ENCODE measurements at places on chromosomes 1 and 21.

DNA sequence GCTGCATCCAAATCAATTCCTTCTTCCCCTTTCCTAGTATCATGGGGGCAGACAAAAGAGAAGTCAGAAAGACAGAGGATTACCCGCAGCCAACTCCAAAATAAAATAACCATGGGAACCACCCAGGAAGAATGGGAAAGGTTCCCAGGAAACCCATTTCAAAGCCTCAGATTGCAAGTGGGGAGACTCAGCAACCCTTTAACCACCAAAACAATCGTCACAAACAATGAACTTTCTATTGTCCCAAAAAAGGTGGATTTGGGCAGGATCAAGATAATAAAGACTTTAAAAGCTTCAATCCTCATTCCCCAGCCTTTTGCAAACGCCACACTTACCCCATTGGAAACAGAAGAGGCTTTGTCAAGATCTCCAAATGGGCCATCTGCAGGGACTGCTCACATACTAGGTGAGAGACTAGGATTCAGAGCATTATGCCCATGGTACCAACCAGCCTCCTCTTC is 5.1 kb downstream of the TIAM1 start:
- DNase-seq, result no peak

GRCh38 chr1:155463865-155464650 is 98.5 kb downstream of the ASH1L start:
- peak; percentile 64 for DNase-seq

GRCh38 chr1:234430691-234431090 is 48.3 kb downstream of the TARBP1 start:
- no peak for DNase-seq

- no peak for DNase-seq
Measured at GRCh38 chr1:149881876-149882275, 17.5 kb upstream of the BOLA1 start.

DNA sequence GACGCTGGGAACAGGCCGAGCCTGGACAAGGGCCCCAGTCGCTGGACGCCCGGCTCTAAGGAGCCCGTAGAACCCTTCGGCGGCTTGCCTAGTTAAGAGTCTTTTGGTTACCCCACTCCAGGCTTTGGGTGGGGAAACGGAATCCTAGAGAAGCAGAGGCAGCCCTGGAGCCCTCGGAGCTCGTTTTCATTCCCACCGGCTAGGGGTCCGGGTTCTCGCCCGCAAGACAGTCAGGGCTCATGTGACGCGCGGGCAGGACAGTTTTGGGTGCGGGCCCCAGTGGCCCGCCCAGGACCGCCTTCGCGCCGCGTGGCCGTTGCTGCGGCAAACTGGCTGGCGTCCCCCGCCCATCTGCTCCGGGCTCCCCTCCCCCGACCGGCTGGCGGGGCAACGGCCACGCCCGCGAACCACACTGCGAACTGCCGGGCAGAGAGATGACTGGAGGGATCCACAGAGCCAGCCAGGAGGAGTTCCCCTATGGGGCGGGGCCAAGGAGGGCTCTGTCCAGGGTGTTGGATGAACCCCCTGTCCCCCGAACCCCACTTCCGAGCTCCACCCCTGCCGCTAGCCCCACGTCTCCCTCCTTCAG is 829 bp upstream of the HES2 start:
- DNase-seq, result no peak

GRCh38 chr21:24112020-24112419 is 1495.3 kb downstream of the MRPL39 start:
- no peak for DNase-seq

- no peak for DNase-seq
Measured at GRCh38 chr1:56396581-56396980, 182.8 kb downstream of the PLPP3 start.

- DNase-seq, result no peak
Measured at GRCh38 chr1:168498159-168498631, 45.6 kb downstream of the XCL2 start.

DNA sequence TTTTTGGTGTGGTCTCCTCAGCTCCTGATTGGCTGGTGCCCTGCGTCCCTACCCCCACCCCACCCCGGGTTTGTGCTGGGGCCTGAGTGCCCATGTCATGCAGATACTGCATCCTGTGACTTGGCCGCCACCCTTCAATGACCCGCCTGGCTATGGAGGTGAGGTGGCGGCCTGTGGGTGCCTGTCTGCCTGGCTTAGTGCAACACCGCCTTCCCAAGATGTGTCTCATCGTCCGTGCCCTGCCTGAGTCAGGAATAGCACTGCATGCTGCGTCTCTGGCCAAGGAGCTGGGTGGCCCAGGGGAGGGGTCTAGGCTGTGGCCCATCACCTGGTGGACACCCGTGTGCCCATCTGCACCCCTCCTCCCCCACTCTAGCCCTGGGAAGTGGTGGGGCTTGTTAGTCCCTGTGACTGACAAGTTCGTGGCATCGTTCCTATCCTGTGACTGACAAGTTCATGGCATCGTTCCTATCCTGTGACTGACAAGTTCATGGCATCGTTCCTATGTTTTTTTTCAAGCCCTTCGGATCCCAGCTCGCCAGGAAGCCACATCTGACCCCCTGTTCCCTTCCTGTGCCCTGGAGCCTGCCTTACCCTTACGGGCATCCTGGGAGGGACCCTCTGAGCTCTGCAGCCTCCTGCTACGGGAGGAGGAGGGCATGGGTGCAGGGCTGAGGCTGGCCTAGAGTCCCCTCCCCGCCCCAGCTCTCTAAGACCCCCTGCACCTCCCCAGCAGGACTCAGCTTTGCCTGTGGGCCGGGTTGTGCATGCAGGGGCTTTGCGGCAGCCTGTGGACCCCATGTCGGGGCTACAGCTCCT is 7.5 kb downstream of the SLX9 start:
- peak; percentile 67 for DNase-seq

DNA sequence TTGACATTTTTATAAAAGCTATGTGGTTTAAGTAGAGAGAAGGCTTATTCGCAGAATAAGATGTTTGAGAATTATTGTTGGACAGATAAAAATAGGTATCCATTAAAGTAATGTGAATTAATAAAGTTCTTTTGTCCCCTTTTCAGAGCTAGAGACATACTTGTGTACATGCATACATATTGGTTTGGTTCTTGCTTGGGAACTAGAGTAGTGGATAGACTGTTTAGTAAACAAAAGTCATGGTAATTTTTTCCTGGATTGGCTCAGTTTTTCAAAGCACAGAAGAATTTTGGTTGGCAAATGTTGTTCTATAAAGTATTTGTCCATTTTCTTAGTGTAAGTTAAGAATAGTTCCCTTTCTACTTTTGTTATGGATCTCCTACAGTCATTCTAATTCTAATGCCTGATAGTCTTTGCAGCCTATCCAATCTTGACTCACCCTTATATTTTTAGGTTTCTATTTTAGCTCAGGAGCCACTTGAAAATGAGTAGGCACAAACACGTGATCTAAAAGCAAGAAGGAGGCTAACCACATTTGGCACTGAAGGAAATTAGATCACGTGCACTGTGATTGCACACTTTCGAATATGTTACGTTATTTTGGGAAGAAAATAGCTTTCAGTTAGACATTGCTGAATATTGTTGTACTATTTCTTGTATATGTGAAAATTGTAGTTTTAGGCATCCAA is 47.0 kb downstream of the RABGAP1L start:
- DNase-seq, result no peak

- DNase-seq, result peak; percentile 75
Measured at GRCh38 chr21:27480841-27481261, 514.0 kb upstream of the ADAMTS5 start.

DNA sequence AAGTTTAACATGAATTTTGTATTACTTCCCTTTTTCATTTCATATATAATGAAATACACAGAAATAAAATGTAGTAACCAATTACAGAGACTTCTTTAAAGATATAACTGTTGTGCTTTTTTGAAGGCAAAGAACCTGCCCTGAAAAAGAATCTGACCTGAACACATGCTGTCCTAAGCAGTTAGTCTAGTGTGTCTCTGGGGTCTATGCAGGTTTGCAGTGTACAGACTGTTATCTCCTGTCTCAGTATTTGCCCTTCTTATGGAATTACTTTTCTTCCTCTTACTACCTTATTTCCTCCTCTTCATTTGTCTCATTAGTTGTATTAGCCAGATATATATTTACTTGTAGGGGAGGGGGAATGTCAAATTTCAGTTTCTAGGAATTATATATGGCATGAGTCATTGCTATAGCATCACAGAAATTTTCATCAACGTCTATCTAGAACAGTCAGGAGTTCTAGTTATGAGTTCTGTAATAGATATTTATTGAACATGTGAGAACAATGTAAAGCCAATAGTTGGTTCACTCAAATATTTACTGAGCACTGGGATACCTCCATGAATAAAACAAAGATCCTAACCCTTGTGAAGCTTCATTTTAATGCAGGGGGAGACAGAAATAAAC is 28.4 kb upstream of the PLEKHO1 start:
- peak; percentile 3 for DNase-seq

DNA sequence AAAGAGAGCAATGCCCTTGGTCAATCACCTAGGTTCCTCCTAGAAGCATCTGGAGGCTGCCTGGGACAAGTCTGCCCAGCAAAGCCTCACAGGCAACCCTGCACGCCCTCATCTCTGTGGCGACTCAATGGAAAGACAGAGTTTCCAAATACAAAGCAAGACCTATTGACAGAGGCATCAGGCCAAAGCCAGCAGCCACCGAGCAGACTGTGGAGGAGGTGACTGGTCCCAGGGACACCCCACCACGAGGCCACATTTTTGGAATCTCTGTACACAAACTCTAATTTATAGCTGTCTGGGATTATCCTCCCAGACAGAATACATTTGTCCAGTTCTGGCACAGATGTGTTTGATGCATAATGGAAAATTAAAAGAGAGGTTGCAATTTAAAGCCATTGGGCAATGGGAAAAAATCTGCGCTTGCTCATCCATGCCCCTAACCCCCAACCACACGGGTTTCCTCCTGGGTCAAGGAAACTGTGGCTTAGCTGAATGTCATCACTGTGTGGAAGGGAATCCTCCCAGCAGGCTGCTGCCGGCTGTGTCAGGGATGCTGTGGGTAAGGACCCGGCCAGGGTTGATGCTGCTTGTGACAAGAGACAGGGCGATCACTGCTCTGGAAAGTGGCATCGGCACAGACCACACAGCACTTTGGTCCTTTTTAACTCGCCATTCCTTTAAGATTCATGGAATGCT is 14.3 kb downstream of the TSPAN2 start:
- DNase-seq, result no peak

GRCh38 chr1:6511056-6511455 is 19.6 kb upstream of the PLEKHG5 start:
- no peak for DNase-seq

DNA sequence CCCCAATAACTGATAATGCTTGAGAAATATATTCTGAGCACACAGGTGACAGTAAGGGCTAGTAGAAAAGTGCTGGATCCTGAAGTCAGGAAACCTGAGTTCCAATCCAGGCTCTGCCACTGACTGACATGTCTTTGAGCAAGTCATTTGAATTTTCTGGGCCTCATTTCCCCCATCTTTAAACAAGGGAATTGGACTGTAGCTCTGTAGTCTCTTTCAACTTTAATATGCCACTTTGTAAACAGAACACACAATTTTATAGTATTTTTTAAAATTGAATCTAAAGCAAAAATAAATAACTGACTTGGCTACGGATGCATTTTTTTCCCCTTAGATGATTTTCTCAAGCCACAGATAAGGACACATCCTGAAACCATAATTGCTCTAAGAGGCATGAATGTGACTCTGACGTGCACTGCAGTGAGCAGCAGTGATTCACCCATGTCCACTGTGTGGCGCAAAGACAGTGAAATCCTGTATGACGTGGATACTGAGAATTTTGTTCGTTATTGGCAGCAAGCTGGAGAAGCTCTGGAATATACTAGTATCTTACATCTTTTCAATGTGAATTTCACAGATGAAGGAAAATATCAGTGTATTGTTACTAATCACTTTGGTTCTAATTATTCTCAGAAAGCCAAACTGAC is 37.0 kb downstream of the LRIG2 start:
- peak; percentile 60 for DNase-seq

GRCh38 chr1:25922971-25923552 is 16.8 kb upstream of the STMN1 start:
- DNase-seq, result peak; percentile 18

GRCh38 chr1:119081267-119081666 is 59.2 kb downstream of the WARS2 start:
- no peak for DNase-seq

- no peak for DNase-seq
Measured at GRCh38 chr1:165628147-165628822, 2.7 kb upstream of the MGST3 start.

- DNase-seq, result no peak
Measured at GRCh38 chr1:941015-941587, 17.4 kb downstream of the SAMD11 start.

GRCh38 chr1:179142889-179143299 is 61.0 kb downstream of the TOR3A start:
- DNase-seq, result peak; percentile 96

DNA sequence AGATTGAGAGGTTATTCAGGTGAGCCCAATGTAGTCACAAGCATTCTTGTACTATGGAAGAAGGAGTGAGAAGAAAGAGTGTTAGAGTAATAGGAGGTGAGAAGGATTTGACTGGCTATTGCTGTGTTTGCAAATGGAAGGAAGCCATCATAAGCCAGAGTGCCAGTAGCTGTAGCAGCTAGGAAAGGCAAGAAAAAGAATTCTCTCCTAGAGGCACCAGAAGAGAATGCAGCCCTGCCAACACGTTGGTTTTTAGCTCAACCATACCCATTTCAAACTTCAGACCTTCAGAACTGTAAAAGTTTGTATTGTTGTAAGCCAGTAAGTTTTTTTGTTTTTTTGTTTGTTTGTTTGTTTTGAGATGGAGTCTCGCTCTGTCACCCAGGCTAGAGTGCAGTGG is 8.9 kb upstream of the IL12RB2 start:
- no peak for DNase-seq

DNA sequence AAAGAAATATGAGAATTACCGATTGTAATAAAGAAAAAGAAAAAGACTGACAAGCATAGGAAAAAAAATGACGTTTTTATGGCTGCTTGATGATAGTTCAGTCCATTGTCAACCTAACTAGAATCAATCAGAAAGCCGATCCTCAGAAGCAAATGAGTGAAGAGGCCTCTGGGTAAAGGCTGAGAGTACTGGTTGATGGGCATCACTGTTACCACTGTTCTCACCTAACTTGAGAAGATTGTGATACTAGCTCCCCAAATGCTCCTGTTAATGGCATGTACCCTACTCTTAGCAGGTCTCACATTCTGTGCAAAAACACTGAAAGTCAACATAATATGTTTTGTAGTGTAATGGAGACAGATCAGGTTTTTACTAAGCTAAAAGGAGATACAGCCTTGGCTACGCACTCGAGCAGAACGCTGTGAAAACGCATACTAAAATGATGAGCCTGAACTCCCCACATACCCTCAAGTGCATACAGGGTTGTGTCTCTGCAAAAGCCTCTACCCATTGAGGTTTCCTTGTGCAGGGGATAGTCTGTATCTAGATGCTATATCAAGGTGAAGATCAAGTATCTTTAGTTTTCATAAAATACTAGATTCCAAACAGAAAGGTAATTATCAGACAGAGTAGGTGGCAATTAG is 554.6 kb downstream of the SMYD3 start:
- DNase-seq, result no peak

GRCh38 chr21:45576838-45577737 is 34.8 kb upstream of the SLC19A1 start:
- DNase-seq, result no peak

DNA sequence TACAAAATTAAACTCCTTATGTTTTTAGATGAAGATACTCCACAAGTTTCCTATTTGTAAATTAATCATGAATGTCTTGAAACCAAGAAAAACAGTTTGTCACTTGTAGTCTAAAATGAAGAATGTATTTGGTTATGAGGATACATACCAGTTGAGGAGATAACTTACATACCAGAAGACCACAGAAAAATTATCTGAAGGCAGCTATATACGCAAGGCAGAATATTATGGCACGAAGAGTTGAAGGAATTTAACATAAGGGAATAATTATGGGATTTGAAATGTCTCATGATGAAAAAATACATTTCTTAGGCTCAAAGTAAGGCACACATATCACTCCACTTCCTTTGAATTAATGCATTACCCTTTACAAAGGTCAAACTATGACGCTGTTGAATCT is 73.3 kb downstream of the IFI44 start:
- DNase-seq, result no peak
